ENCODE measurements at places on chromosomes 12 and 14.

GRCh38 chr12:112353393-112353792 is 28.8 kb downstream of the HECTD4 start:
- no peak for DNase-seq

GRCh38 chr12:88266806-88267360 is 124.8 kb downstream of the TMTC3 start:
- no peak for DNase-seq

- DNase-seq = no peak
Measured at GRCh38 chr14:49939884-49940510, 47.1 kb downstream of the ARF6 start.

DNA sequence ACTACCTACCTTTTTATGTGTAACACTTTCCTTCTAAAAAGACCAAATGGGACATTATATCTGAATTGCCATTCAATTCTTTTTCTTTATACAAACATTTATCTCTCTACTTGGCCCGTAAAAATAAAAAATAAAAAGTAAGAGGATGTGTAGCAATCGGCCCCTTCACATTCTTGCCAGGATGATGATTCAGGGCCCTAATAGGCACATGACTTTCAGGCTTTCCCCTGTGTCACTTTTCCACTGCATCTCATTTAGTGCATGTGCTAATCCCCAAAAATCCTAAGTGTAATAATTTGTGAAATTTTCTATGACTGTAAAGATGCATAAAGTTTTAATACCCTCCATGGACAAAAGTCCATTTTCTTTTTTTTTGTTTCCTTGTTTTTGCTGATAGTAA is 23.0 kb upstream of the ATP2B1 start:
- no peak for DNase-seq

GRCh38 chr12:52390739-52391617 is 5.5 kb upstream of the KRT84 start:
- no peak for DNase-seq
